Right renal cortex interstitium (tissue), 3 donors: ENCODE measurements at places on chromosomes 6 and 20.

DNA sequence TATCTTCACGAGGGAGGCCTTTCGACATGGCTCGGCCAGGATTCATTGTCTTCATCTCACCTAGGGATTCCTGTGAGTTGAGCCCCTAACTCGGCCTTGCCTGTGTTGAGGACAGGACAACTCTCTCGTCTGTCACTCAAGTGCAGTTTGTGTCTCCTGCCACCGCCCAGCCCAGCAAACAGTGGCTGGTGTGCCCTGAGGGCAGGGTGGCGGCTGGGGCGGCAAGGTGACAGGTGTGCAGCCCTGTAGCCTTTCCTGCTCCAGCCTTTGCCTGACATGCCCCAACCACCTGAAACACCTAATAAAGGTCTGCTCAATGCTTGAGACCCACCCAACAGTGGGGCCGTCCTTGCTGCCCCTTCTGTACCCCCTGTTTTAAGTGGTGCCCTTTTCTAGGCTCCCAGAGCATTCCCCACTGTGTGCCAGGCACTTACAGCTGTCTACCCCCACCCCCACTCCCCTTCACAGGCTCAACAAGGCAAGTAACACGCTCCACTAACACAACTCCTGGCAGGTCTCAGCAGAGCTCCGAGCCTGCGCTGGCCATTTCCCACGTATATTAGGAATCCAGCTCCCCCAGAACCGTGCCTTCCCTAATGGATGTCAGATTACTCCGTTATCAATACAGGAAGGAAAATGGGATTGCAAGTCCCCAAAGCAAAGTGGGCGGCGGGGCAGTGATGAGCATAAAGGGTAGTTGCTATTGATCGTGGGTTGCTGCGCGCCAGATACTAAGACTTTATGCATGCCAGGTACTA is 17.7 kb downstream of the GFRA4 start:
- no peak for DNase-seq

DNA sequence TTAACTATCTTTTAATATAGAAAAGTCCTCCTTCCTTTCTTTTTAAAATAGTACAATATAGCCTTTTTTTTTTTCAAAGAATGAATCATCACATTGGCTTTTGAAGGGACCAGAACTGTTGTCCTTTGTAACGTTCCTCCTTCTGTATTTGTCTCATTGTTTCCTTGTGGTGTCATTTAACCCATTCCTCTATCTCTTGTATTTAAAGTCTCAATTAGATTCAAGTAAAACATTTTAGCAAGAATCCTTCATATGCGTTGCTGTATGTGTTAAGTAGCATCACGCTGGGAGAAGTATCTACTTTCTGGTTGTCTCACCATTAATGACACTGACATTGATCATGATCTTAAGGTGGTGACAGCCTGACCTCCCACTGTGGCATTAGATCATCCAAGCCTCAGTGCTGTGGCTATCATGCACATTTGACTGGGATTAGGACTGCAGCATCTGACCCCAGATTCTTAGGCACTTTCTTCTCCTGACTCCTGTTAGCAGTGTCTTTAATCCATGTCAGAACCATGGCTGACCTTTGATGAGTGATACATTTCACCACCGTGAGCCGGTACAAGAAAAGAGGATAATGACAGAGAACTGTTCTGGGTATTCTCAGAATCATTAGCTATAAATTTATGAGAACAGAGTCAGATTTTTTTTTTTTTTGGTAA is 67.5 kb upstream of the TFB1M start:
- no peak for DNase-seq

- DNase-seq: no peak
These were observed 423.6 kb downstream of the CDH26 start for GRCh38 chr20:60381643-60382400.

GRCh38 chr20:35171753-35172433 is at the start of gene PROCR:
Gene PROCR, plus strand, starts transcription at chr20:35172072. Its CDS starts 83 bp downstream, at chr20:35172155.
- DNase-seq: no peak

GRCh38 chr20:44615169-44615791 is 32.9 kb downstream of the PKIG start:
- DNase-seq: no peak

DNA sequence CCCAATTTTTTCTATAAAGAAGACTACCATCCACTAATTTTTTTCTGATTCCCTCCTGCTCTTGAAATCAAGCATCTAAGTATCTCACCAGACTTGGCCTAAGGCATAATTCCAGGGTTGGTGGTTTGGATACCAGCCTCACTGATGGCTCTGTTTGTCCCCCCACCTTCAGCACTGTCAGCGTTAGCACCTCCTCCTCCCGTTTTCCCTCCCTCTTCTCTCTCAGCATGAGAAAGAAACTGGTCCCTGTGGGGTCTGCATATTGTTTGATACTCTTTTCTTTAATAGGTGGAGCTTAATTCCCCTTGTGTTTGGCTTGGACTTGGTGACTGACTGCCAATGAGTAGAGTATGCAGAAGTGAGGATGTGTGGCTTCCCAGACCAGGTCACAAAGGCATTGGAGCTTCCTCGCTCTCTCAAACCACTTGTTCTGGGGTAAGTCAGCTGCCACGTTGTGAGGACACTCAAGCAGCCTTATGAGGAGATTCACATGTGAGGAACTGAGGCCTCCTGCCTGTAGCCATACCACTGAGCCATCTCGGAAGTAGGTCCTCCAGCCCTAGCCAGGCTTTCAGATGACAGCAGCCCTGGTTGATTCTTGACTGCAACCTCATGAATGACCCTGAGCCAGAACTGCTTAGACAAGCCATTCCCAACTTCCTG is 65.2 kb downstream of the RIOK1 start:
- no peak for DNase-seq

DNA sequence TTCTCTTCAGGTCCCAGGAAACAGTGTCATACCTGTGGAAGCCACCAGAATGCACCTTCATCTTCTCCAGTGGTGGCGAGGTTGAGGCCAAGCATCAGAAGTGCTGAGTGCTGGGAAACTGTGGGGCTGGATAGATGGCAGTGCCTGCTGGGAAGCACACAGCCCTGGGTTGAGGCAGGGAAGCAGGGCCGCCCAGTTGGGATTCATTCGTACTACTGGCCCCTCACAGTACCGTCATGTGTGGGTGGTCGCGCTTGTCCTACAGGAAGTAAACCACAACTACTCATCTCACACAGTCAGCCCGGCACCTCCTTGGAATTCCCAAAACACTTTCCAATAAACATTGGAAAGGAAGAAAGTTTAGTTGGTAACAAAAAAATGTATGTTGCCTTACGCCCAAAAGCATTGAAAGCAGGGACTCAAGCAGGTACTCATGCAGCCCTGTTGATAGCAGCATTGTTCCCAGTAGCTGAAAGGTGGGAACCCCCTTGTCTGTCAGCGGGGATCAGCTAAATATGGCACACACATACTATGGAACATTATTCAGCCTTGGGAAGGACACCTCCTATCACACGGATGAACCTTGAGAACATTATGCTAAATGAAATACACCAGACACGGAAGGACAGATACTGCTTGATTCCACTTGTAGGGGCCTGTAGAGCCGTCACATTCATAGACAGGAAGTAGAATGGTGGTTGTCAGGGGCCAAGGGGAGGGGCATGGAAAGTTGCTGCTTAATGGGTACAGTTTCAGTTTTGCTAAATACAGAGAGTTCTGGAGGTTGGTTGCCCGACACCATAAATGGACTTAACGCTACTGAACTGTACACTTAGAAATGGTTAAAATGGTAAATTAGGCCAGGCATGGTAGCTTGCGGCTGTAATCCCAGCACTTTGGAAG is 162.7 kb downstream of the MTHFD1L start:
- DNase-seq: no peak

GRCh38 chr6:145844933-145845540 is 30.4 kb upstream of the FBXO30 start:
- DNase-seq: no peak

GRCh38 chr6:5486214-5486613 is 224.9 kb downstream of the FARS2 start:
- no peak for DNase-seq
